ENCODE measurements at places on chromosomes 6 and 20.

DNA sequence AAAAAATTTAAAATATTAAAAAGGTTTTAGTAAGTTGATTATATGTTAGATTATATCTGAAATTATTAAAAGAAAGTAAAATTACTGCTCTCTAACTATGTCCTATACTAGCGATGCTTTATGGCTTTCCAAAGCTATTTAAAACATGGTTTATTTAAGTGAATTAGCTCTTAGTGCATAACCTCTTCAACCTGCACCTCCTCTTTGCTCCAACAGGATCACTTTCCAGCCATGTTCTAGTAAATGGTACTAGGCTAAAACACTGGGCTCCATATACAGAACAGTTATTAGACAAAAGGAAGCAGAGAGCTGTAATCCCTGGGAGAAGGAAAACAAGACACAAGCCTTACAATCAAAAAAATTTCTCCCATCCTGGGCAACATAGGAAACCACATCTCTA is 314.9 kb upstream of the ECI2 start:
- DNase-seq: no peak

- DNase-seq: no peak
Observed at GRCh38 chr6:160519603-160520042, 144.5 kb downstream of the LPA start.

DNA sequence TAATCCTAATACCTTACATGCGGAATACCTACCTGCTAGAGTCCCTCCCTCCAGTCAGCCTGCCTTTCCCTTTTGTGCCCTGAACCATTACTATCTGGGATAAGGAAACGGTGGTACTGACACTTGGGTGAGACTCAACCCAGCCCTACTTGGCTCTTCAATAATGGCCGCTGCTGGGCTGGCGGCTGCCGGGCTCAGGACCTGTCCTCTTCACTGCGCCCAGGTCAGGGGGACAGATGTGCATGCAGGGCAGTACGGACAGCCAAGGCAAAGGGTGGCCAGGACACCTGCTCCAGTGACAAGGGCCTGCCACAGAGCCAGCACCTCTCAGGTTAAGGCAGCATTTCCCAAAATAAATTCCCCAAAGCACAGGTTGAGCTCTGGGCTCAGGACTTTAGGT is 29.9 kb downstream of the UBE2V1 start:
- no peak for DNase-seq

GRCh38 chr20:9329355-9330101 is 184.9 kb upstream of the LAMP5 start:
- no peak for DNase-seq

- DNase-seq: no peak
Observed at GRCh38 chr6:98875375-98875774, 41.0 kb downstream of the POU3F2 start.

DNA sequence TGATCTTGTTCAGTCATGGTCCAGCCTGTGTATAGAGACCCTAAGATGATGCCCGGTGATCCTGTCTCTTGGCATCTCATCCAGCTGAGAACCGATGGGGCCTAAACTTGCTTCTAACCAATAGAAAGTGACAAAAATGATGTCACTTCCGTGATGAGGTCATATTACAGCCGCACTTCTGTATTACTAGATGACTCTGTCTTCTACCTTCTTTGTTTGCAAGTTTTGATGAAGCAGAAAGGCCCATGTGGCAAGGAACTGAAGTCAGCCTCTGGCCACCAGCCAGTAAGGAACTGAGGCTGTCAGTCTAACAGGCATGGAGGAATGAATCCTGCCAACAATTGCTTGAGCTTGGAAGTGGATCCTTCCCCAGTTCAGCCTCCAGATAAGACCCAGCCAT is 32.8 kb upstream of the HLA-C start:
- DNase-seq: no peak

DNA sequence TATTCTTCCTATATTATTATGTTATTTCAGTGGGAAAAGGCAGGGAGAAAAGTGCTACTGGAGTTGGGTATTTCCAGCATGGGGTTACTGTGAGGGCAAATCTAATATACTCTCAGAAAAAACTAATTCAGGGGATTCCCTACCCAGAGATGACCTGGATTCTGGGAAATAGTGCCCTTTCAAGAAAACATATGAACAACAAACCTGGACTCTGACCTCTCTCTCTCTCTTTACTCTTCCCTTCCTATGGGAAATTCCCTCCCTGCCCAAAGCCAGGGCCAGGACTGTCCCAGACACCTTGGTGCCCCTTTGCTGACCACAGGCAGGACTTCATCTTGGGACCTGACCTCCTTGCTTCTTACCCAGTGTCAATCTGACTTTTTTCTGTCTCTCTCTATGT is 1.6 kb upstream of the UBD start:
- DNase-seq: no peak

- DNase-seq: no peak
Observed at GRCh38 chr6:100463630-100464161, 1.0 kb downstream of the SIM1 start.

GRCh38 chr6:169099411-169100202 is 154.0 kb downstream of the THBS2 start:
- DNase-seq: no peak

DNA sequence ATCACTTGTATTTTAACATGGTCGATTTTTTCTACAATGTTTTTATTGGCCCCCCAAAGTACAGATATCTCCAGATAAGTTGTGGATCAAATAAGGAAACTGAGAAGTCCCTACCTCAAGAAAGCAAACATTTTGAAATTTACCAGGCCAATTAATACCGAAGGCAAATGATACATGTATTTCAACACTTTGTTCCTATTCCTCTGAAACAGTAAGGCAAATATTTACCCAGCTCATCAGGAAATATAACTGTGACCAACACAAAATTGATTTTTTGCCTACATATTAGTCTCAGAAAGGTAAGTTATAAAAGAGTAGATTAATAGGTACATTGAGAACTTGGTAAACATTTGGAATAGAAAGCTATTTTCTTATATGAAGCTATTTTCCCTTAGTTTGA is 51.3 kb upstream of the ADGRF5 start:
- no peak for DNase-seq

DNA sequence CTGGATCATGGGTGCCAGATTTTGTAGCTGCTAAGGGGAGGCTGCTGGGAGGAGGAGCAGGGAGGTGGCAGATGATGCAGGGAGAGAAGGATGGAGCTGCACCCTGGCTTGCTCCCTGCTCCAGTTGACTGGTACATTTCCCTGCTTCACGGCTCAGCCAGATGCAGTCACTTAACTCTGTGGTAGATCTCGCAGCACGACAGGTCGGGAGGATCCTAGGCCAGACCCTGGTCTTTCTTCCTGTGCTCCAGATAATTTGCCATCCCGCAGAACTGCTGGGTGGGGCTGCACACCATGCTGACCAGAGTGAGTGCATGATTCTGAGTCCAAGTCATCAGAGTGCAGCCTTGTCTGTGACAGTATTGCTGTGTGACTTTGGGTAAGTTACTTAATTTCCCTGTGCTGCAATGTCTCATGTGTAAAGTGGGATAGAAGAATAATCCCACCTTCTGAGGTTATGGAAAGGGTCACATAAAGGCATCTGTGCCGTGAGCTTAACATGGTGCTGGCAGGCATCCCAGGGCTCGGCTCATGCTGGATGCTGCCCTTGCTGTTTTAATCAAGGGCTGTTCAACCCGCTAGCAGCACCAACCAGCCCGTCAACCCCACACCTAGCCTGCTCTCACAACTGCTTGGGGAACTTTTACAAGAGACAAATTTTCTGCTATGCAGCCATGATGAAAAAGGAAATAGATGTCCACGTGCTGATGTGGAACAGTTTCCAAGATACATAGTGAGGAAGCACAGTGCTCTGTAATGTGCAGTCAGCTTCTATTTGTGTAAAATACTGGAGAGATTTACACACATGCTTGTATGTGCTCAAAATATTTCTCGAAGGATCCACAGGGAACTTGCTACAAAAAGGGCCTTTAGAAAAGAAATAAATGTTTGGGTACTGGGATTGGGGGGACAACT is 257.9 kb downstream of the CDH26 start:
- no peak for DNase-seq

- no peak for DNase-seq
Observed at GRCh38 chr20:36181934-36182603, 27.5 kb downstream of the EPB41L1 start.

DNA sequence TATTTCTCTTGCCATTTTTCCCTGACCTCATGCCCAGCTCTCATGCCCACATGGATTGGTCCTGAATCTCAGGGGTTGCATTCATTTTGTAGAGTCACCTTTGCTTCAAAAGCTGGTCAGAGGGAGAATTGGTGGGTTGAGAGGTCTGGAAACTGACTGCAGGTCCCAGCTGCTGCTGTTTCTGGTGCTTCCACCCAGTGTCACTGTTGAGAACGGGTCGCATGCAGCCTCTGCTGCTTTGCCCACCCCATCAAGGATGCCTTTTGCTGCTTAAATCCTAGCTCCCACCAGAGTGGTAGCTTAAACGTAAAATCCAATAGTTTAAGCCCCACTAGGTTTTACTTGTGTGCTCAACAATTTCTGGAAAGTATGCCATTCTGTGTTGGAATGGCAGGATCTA is 211.4 kb upstream of the TSHZ2 start:
- DNase-seq: no peak

- no peak for DNase-seq
Observed at GRCh38 chr20:60304026-60304590, 345.9 kb downstream of the CDH26 start.

DNA sequence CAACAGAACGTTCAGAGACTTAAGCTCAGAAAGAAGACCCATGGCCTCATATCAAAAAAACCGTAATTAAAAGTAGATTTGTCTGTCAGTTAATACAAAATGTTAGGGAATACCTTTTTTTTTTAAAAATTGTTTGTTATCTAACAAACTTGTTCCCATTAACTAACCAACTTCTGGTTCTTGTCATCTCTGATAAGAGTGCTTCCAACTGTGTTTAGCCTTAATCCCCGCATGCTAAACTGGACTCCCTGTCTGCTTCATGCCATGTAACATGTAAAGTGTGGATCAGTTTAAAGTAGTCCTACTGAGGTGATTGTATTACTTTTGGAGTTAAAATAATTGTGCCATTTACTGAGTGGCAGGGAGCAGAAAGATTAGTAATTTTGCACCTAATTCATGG is 6.3 kb downstream of the JARID2 start:
- DNase-seq: no peak

GRCh38 chr6:58198301-58198700 is 880.9 kb downstream of the PRIM2 start:
- DNase-seq: no peak

DNA sequence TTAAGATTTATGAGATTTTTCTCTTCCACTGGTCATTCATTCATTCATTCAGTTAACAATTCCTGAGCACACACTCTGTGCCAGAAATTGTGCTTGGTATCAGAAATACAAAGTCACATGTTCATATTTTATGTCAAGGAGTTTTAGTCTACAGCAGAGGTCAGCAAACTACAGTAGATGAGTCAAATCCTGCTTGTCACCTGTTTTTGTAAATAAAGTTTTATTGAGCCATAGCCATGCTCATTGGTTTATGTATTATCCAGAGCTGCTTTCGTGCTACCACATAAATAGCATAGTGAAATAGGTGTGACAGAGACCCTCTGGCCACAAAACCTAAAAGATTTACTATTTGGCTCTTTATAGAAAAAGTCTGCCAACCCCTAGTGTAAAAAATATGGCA is 46.8 kb downstream of the THEMIS start:
- no peak for DNase-seq

- DNase-seq: no peak
Observed at GRCh38 chr20:49989234-49990065, 6.7 kb downstream of the SNAI1 start.

- no peak for DNase-seq
Observed at GRCh38 chr6:44179648-44180047, 21.0 kb downstream of the CAPN11 start.

- no peak for DNase-seq
Observed at GRCh38 chr20:23234311-23235078, 116.1 kb upstream of the NXT1 start.

GRCh38 chr20:22245139-22245538 is 339.2 kb downstream of the FOXA2 start:
- DNase-seq: no peak

DNA sequence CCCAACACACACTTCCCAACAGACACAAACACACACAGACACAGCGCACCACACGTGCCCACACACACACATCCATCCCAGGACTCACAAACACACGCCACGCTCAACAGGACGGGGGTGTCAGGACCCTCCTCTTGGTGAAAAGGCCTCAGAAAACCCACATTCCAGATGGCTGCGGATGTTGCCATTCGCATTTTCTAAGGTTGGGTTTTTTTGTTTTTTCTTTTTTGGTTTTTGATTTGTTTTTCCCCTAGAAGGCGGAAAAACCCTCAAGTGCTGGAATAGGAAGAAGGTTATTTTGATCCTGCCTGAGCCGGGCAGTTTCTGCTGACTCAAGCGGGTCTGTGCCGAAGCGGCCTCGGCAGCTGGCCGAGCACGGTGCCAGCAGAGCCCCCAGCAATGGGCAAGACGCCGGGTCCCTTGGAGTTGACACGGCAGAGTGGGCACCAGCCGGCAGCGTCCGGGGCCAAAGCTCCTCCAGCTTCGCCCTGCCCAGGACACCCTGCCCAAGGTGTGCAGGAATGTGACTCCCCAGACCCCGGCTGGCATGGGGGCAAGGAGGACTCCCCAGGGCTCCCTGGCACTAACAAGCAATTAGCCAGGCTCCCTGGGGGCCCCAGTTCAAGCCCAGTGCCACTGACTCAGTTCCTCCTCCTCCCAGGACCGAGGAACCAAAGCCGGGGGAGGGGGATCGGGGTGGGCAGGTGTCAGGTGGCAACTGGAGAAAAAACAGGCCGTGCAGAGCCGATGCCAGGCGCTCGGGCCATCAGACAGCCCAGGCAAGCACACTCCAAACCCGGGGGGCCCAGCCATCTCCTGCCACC is 40.9 kb upstream of the ZBP1 start:
- no peak for DNase-seq

DNA sequence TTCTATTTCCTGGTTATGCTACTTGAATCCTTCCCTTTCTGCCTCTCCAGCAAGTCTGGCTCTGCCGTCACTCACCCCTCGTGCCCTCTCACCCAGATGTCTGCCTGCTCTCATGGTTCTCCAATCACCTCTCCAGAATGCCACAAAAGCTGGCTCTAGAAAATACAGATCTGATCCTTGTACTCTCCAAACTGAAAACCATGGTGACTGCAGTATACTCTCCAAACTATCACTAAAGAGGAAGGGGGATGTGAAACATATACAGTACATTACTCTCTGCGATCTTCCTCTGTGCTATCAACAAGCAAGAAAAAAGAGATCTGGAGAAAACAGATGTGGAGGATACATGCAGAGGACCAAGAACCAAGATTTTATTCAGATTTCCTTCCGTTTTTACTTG is 91.1 kb downstream of the ATXN1 start:
- no peak for DNase-seq

GRCh38 chr6:123589317-123589716 is 47.4 kb downstream of the TRDN start:
- no peak for DNase-seq

GRCh38 chr6:42045538-42046460 is 4.5 kb upstream of the TAF8 start:
- no peak for DNase-seq

- no peak for DNase-seq
Observed at GRCh38 chr6:37607944-37608343, 89.7 kb downstream of the MDGA1 start.

All from Panc1 (cell line).